ENCODE measurements at places on chromosomes 2 and 18.

DNA sequence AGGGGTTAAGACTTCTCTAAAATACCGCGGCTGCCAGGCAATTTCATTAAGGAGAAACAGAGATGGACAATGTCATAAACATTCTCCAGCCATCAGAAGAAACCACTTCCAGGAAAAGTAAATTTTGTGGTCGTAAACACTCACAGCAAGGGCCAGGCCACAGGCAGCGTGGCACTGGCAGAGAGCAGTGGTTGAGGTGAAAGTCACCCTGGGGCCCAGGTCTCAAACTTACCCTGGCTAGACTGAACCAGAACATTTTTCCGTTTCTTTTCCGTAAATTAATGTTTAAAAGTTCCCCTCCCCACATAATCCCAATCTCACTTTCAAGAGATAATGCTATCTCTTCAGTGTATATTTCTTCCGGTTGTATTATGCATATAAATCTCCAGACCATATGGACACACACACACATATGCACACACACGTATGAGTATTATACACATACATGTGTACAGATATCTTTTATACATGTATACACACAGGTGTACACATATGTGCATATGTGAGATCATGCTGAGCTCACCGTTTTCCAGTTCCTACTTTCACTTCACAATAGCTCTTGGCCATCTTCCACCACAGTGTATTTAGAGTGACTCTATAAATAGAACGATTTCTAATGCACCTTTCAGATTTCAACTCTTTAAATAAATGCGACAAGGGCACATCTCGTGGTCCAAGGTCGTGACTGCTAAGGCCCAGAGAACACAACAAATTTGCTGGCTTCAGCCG is 90.1 kb downstream of the MALT1 start:
- no peak for DNase-seq

DNA sequence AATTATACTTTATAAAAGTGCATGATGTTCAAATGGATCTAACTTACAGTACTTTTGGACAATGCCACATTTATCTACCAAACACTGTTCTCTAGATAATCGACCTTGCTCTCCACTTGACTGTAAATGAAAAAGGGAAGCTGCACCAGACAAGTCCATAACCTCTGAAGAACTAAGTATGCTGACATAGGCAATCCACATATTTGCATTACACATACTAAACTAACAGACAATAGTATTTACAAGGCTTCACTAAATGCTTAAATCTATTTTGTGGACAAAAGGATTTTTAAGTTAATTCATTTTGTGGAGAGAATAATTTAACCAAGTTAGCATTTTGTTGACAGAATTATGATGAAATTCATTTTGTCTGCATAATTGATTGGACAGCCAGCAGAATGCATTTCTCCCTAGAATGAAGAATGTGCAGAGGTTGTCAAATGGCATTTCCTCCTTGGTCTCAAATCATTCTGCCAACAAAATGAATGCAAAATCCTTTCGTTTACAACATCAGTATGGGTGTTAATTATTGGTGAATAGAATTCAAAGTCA is 520.9 kb downstream of the CPS1 start:
- no peak for DNase-seq

- no peak for DNase-seq
Measured at GRCh38 chr2:86783615-86784339, 6.9 kb downstream of the CD8A start.

GRCh38 chr2:23078784-23079434 is 306.1 kb upstream of the KLHL29 start:
- no peak for DNase-seq

GRCh38 chr2:58207189-58207588 is 33.9 kb downstream of the FANCL start:
- no peak for DNase-seq

DNA sequence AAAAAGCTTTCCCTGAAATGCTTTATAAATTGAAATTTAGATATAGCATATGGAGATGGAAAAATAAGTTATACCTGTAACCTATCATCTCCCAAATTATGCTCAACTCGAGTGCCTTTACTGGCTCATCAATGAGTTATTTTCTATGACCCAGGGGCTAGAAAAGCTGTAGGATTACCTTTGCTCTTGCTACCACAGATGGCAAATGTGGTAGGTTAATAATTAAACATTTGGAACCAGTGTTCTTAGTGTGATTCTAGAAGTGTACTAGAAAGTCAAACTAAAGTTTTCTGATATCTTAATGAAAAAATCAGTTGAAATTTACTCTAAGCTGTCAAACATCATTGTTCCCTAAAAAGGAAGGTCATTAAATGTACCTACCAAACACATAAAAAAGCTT is 22.5 kb downstream of the ALS2 start:
- DNase-seq, result no peak
